NCI-H1694 treated with DMSO at 0.1 percent for 48 hours (cell line): ENCODE measurements at places on chromosomes 3 and 15.

GRCh38 chr3:190864002-190864401 lies 1.5 kb upstream of the GMNC start:
- DNase-seq, result no peak

GRCh38 chr3:46252980-46253379 lies 10.7 kb downstream of the CCR3 start:
- DNase-seq, result no peak

GRCh38 chr15:36409819-36410218 lies 169.6 kb upstream of the CDIN1 start:
- DNase-seq, result no peak

- DNase-seq, result no peak
Observed at GRCh38 chr3:184716622-184717398, 4.9 kb upstream of the MAGEF1 start.

DNA sequence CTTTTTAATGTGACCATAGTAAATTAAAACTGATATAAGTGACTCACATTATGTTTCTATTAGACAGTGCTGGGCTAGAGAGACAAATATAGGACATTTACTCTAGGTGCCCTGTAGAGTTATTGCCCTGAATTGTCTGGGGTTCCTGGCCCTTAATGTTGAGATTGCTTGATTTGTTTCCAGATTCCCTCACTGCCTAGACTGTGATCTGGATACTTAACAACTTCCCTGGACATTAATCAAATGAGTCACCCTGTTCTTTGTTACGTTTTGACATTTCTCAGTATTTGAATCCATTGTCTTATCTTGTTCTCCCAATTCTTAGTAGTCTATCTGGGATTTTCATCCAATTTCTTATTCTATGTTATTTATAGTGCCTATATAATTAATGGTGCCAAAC lies 65.8 kb downstream of the DTWD1 start:
- DNase-seq, result no peak

- DNase-seq, result peak; percentile 54
Observed at GRCh38 chr3:72245183-72245811, 460.3 kb upstream of the PROK2 start.

GRCh38 chr15:67068710-67069400 lies 3.5 kb downstream of the SMAD3 start:
- DNase-seq, result no peak

DNA sequence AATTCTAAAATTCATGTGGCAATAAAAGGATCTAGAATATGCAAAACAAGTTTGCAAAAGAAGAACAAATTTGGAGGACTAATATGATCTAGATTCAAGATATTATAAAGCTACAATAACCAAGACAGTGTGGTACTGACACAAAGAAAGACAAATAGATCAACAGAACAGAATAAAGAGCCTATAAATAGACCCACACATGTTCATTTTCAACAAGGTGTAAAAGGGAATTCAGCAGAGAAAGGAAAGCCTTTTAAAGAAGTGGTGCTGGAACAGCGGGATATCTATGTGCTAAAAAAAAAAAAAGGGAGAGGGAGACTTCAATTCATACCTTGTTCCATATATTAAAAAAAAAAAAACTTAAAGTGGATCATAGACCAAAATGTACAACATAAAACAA lies 149.0 kb downstream of the WDR76 start:
- no peak for DNase-seq

GRCh38 chr3:125050488-125051090 lies 5.2 kb downstream of the HEG1 start:
- DNase-seq, result no peak

- no peak for DNase-seq
Observed at GRCh38 chr3:8596321-8597218, 48.0 kb downstream of the SSUH2 start.

DNA sequence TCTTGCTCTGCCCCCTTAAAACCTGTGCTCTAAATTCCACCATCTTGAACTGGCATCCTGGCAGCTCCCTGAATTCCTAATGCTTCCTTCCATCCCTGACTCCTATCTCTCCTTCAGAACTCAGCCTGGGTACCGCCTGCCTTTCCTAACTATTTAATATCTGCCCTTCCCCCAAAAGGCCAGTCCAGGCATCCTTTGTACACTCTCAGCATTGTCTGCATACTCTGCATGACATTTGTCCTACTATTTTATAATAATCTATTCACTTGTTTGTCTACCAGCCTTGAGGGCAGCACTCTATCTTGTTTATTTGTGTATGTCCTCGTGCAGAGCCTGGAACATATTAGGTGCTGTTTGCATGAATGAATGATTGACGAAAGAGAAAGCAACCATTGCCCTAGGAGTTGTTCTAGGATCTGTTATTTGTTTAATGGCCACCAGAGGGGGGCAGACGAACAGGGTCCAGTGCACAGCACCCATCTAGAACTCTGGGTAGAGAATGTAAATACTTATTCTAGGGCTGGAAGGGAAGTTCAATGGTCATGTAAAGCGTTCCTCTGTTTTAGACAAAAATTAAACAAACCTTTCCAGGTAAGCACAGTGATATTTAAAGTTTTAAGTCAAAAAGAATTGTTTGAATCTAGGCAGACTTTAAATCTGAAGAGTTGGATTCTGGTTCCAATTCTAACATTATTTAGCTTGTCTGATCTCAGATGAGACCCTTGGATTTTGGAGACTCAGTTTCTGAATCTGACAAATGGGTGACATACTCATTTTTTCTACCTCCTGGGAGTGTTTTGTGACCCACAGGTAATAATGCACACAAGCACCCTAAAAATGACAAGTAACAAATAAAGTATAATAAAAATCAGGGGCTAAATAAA lies 125.8 kb upstream of the GALNT15 start:
- peak; percentile 80 for DNase-seq

DNA sequence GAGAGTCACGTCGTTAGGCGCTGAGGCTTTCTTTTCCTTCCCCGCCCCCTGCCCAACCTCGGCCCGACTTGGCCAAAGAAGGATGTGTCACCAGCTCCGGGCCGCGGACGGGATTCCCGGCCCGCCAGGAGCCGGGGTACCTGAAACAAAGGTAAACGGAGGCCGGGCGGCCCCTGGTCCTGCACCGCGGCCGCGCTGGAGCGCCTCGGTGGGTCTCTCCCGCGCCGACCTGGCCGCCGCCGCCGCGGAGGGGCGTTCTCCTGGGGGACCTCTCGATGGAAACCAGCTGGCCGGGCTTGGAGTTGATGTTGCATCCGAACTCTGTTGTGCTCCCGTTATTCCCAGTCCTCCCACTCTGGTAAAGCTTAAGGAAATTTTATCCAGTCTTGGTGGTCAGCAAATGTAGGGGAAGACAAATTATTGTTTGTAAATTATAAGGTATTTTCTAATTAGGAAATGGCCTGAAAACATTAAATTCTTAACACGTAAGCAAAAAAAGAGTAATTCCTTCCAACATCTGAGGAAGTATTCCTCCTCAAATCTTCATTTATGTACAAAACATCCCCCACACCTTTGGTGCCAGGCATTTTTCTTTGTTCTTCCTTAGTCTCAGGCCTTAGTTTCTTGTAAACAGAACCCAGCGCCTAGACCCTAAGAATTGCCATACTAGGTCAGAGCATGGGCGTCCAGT lies 888 bp downstream of the PPP2R3A start:
- peak; percentile 27 for DNase-seq

GRCh38 chr3:38247366-38248035 lies 18.1 kb upstream of the SLC22A13 start:
- DNase-seq, result no peak

- no peak for DNase-seq
Observed at GRCh38 chr3:137612291-137612690, 151.8 kb upstream of the SOX14 start.

GRCh38 chr3:177680472-177680821 lies 483.2 kb upstream of the TBL1XR1 start:
- no peak for DNase-seq

- DNase-seq, result no peak
Observed at GRCh38 chr15:49361370-49361769, 61.7 kb upstream of the FGF7 start.

GRCh38 chr3:152853196-152853595 lies 18.3 kb downstream of the P2RY1 start:
- DNase-seq, result no peak

GRCh38 chr15:61879219-61879618 lies 181.0 kb downstream of the VPS13C start:
- DNase-seq, result no peak

- DNase-seq, result no peak
Observed at GRCh38 chr3:192831111-192831644, 86.5 kb downstream of the MB21D2 start.
